Stomach (tissue), 19 donors: ENCODE measurements at places on chromosomes 1 and 21. TPM values are rescaled to one million over a fixed set of nuclear protein-coding genes. Genes with fewer than 3 reads are reported as not detected.

Gene NUDT4B
- 3.0 TPM for polyA plus RNA-seq

Gene DNAJC28
- polyA plus RNA-seq: 4.3 TPM

Gene DIRAS3
- 5.2 TPM for polyA plus RNA-seq

DNA sequence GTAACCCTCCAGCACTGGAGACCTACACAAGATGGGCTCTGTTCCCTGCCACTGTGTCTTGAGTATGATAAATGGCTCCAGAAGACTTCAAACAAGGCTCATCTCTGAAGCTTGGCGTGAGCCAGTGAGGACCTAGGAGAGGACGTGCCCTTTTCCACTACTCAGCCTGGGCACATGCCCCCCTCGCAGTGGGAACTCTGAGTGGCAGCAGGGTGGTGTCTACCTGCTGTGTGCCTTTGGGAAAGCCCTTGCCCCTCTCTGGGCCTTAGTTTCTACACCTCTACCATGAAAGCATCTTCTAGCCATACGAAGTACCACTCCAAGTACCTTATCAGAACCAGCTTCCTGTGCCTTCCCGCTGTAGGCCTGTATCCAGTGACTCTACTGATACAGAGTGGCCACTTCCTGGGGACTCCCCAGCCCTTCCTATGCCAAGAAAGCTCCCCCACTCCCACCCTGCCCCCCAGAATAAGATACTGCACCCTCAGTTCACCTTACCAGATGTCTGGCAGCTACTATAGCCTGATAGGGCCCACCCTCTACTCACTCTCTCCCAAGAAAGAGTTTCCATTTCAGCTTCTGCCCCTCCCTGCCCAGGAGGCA lies 3.1 kb upstream of the MOB3C start:
- no peak for DNase-seq
